ENCODE measurements at places on chromosomes 2 and 18.

GRCh38 chr18:36812678-36813077 lies 16.1 kb downstream of the TPGS2 start:
- no peak for DNase-seq

DNA sequence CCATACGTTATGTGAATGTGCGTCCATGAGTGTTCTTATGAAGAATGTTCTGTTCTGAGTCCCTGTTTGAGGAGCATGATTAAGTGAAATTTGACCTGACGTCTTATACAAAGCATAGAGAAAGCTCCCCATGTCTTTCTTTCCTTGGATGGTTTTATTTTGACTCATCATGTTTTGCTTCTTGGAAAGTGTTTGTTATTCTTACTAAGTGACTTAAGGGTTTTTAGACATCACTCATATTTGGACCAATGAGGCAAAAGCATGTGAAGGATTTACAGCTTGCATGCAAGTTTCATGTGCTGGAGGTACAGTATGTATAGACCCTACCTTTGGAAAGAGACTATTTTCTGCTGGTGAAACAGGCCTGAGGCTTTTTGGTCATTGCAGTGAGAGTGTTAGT lies 33.5 kb upstream of the ZEB2 start:
- no peak for DNase-seq

DNA sequence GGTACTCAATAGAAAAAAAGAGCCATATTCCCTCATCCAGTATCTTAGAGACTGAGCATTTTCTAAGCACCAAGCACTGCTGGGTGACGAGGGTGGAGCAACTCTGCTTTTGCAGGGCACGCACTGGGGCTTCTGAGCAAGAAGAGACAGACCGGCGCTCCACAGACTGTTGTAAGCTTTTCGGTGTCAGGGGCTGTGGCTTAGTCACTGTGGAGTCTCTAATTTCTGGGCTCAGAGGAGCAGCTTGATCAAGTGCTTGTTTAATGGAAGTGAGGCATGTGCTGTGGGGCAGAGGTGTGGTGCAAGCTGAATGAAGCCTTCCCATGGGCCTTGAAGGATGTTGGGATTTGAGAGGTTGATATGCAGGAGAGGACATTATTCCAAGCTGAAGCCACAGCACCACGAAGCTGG lies 227.1 kb downstream of the MYCN start:
- no peak for DNase-seq

- no peak for DNase-seq
Observed at GRCh38 chr2:58976375-58977071, 735.4 kb upstream of the FANCL start.

DNA sequence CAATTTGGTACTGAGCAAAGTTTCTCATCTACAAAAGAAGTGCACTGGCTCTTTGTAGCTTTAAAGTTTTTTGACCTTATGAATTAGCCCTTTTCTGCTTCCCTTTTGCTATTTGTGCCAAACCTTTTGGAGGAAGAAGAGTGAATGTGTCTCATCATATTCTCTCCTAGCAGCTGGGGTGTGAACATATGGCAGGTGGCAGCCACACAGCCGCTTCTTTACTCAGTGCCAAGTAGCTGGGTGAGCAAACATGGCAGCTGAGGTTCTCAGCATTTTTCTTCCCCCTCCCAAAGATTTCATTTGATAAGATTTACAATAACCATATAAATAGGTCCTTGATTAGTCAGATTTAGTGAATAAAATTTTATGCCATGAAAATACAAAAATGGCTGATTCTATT lies 46.7 kb upstream of the STK17B start:
- DNase-seq: no peak

- DNase-seq: no peak
Observed at GRCh38 chr18:70650878-70651277, 362.0 kb downstream of the SOCS6 start.

- DNase-seq: no peak
Observed at GRCh38 chr2:135546436-135546835, 15.2 kb downstream of the R3HDM1 start.

- DNase-seq: no peak
Observed at GRCh38 chr2:28165087-28165635, 227.5 kb upstream of the FOSL2 start.

DNA sequence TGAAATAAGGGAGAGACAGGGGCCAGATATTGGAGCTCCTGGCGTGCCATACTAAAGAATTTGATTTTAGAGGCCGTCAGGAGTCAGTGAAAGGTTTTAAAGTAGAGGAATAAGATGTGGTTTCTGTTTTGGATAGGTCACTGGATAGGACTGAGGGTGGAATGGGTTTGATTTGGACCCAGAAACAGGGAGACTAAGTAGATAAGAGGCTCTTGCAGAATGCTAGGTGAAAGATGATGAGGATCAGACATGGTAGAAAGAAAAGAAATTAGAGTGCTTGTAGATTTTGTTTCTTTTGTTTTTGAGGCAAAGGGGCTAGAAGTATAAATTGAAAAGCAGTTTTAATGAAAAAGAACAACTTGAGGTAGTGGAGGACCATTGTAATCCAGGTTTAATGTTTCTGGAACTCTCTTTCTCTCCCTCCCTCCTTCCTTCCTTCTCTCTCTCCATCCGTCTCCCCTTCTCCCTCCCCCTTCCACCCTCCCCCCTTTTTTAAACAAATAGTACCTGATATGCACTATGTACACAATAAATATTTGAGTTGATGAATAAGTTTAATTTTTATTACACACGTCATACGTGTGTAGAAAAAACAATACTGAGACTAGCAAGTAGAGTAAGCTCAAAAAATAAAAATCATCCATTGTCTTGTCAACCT lies 1.9 kb downstream of the NDUFV2 start:
- DNase-seq: no peak

- DNase-seq: no peak
Observed at GRCh38 chr2:11352781-11353537, 8.5 kb upstream of the ROCK2 start.

DNA sequence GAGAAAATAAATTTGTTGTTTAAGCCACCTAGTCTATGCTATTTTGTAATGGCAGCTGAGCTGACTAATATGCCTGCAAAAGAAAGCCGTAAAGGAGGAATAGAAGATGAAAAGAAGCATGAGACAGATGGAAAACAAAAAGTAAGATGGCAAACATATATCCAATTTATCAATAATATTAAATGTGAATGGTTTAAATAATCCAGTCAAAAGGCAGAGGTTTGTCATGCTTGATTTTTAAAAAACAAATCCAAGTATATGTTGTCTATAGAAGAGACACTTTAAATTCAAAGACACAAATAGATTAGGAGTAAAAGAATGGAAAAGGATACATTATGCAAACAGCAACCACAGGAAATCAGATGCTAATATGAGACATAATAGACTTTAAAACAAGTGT lies 35.4 kb upstream of the EMILIN2 start:
- DNase-seq: no peak

DNA sequence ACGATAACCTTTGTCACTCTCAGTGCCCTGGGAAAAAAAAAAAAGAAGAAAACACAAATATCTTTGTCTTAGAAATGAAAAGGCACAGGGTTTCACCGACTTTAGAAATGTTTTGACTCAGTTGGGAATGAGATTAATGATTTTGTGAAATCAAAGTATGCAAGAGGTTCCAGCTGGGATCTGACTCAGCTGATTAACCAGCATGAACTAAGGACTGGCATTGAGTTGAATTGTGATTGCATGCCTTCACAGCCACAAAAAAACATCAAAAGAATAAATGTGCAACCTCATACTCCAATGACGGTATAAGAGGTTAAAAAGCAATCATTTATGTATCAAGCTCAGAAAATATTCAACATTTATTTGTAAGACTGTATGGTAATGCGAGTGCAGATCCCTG lies 566.6 kb upstream of the DSEL start:
- no peak for DNase-seq

DNA sequence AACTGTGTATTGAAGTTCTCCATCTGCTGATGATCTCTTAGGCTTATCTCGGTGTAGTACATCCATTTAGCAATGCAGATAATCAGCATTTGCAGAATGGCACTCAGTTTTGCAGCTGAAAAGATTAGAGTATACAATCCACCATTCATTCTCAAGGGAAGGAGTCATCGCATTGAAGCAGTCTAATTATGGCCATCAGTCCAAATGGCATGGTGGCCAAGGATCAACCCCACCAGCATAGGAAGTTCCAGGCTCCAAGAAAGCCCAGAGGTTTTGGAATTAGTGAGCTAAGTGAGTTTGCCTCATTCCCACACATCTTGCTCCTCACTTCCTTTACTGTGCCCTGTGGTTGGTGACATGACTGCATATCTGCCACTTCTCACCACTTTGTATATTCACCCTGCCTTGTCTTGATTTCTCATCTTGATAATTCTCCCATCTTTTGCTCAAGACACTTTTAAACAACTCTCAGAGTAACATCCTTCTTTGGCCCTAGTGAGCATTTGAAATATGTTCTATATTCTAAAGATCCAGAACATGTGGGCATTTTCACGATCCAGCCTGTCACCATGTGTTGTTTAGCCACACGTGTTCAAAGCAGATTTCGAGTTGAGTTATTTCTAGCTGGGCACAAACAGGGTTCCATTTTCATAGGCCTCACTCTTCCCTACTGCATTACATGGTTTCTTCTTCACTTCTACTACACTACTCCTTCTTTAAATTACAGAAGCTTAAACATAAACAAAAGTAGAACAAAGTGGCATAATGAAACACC lies 1119.8 kb downstream of the TSN start:
- DNase-seq: no peak

DNA sequence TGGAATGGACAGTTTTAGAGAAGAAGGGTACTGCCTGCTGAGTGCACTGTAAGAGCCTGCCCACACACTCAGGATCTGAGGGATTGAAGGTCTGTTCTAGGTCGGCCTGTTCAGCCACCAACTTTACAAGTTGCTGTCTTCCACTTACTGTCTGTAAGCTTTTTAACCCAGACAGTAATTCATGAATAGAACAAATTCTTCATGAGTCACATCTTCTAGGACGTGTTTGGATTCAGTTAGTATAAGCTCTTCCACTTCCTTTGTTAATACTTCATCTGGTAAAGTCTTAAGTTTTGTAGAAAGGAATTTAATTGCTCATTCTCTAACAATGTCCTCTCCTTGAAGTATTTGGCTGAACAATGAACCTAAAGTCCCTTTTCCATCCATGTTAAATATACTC lies 74.6 kb downstream of the PDE11A start:
- DNase-seq: no peak

DNA sequence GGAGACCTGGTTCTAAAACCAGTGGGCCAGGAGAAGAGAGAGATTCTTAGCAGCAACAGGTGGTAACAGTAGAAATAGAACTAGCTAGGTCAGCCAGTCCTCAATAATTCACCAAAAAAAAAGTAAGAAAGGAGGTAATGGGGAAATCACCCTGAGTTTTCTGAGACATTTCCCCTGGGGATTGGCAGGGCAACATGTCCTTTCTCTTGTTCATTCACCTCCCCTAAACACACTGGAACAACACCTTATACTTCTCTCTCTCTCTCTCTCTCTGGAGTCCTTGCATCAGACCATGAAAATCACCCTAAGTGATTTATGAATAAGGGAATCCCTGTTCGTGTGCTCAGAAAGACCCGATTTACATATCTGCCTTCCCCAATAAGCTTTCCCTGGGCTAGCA lies 64.8 kb downstream of the COX7A2L start:
- no peak for DNase-seq

- DNase-seq: no peak
Observed at GRCh38 chr2:199216253-199216652, 241.5 kb downstream of the SATB2 start.

DNA sequence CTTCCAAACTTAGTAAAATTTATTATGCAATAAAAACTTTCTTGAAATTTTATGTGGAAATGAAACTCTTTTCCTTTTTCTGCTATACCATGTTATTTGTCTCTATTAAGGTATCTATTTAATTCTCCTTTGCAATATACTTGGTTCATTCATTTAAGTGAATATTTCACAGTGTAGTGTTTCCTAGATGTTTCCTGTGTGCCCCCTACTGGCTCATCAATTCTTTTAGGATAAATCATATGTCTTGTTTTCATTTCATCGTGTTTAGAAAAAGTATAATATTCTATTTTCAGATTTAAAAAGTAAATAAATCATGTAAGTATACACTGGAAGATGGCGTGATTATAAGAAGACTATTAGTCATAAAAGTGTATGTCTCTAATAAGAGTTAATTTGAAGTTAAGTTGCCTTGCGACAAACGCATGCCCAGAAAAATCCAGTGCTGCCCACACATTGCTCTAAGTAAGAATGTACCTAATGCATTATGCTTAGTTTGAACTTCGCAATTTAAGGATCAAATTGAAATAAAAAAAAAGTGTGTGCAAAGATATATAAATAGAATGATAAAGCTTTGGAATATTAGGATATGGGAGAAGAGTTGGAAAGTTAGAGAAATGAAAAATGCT lies 525.4 kb downstream of the KCNJ3 start:
- no peak for DNase-seq

Data from activated gamma-delta T cell (primary cell).